ENCODE measurements at places on chromosomes 7 and 10.

- no peak for DNase-seq
These were observed 125.0 kb upstream of the ZNF746 start for GRCh38 chr7:149622444-149623210.

- DNase-seq: no peak
These were observed 76.2 kb upstream of the PPP2R2D start for GRCh38 chr10:131824371-131825149.

- DNase-seq: no peak
These were observed 83.0 kb upstream of the ASAH2 start for GRCh38 chr10:50334273-50334672.

- DNase-seq: no peak
These were observed 201.2 kb upstream of the MDFIC start for GRCh38 chr7:114720725-114721124.

GRCh38 chr10:47388879-47389278 is 4.8 kb upstream of the ZNF488 start:
- DNase-seq: no peak

DNA sequence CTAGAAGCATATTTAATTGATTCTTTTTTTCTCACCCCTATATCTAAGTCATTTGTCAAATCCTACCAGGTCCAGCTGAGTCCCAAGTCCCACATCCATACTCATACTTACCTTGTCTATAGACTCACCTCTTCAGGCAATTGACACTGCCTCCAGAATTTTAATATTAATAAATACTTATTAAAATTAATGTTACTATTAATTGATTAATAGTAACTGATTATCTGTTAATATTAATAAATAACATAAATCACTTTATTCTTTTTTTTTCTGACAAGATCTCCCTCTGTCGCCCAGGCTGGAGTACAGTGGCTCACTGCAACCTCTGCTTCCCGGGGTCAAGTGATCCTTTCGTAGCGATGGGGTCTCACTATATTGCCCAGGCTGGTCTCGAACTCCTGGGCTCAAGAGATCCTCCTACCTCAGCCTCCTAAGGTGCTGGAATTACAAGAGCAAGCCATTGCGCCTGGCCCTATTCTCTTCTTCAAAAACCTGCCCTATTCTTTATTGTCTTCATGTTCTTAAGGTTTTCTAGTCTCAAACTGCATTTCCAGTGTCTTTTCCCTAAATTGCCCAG is 94.4 kb downstream of the ZNF277 start:
- no peak for DNase-seq

DNA sequence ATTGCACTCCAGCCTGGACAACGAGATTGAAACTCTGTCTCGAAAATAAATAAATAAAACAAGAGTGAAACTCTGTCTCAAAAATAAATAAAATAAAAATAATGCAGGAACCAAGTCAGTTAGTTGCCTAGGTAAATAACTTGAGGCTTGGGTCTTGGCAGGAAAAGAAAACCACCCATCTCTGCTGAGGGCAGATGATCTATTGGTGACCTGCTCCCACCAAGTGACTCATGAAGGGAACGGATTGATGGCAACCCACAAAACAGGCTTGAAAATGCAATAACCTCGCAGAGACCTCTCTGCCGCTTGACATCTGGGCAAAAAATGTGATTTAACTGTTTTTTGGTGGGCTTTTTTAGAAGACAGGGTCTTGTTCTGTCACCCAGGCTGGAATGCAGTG is 86.6 kb downstream of the CALN1 start:
- DNase-seq: no peak

- no peak for DNase-seq
These were observed 200.7 kb upstream of the AHR start for GRCh38 chr7:17097668-17098297.
